ENCODE measurements at places on chromosomes 3 and 15.
A peak's percentile ranks its signal among the peaks of the same experiment; 100 is the strongest.

DNA sequence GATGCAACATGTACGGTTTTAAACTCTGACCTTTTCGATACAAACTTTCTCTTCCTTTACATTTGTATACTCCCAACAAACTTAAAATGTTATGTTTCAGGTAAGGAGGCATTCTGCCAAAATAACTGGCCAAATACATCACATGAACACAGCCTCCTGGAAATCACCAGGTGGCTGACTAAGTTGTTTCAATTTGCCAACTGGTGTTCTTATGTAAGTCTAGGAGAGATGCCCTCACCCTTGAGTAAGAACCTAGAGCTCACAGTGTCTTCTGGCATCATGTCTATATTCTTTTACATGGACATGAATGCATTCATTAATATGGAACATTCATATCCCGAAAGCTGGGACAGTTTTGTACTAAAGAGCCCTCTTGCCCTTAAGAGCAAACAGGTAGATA lies 341.1 kb upstream of the NR2F2 start:
- no peak for DNase-seq

- DNase-seq, result no peak
These were observed 80.9 kb downstream of the DHX36 start for GRCh38 chr3:154243353-154243752.

- DNase-seq, result no peak
These were observed 35.4 kb downstream of the SMAD6 start for GRCh38 chr15:66737243-66738010.

DNA sequence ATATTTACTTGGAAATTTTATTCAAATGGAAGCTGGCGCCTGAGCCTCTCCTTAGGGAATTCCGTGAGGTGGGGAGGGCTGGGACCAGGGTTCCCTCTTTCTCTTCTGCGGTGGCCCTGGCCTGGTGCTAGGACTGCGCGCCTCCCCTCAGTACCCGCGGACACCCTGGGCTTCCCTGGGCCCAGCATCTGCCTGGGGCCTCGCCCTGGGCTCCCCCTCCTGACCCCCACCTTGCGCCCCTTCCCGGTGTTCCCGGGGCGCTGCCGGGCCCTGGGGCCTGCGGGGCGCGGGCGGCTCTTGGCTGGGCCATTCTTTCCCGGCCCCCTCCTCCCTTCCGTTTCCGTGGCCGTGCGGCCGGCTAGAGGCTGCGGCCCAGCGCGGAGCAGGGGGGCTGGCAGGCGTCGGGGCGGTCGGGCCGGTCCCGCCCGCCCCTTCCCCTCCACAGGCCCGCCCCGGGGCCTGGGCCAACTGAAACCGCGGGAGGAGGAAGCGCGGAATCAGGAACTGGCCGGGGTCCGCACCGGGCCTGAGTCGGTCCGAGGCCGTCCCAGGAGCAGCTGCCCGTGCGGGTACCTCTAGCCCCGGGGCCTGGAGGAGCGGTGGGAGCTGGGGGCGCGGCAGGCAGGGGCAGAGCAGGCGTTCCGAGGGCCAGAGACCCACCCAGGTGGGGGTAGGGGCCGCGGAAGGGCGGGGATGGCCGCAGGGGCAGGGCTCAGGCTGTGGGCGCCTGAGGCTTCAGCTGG lies at the start of gene FES:
FES (plus strand) TSS at position 529 of the 743 bp plus-strand sequence. CDS start 542 bp downstream, outside the sequence.
- peak; percentile 20 for DNase-seq

DNA sequence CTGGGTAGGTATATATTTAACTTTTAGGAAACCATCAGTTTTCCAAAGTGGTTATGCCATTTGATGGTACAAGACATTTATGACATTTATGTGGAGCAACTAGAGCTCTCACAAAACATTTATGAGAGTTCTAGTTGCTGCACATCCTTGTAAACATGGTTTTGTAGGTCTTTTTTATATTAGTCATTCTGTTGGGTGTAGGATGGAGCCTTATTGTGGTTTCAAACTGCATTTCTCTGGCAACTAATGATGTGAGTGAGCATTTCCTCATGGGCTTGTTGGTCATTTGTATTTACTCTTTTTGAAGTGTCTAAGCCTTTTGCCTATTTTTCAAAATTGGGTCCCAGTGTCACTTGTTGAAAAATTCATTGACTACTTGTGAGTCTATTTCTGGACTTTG lies 45.7 kb upstream of the MGLL start:
- DNase-seq, result no peak

- no peak for DNase-seq
These were observed 40.5 kb downstream of the TGM4 start for GRCh38 chr3:44914936-44915335.

DNA sequence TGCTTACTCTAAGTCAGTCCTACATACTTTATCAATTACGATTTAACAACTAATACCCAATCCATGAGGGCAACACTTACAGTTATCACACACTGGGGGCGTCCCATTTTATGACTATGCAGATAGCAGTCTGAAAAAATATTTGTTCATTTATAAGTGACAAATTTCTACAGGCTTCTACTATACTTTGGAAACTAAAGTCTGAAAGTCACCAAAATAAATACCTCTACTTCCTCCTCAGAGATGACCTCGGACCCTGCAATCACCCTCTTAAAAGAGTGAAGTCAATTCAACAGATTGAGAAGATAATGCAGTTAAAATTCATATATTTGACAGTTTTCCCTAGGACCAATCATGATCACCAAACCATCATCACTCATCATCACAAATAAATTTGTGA lies 76.6 kb downstream of the GSK3B start:
- DNase-seq, result no peak

- no peak for DNase-seq
These were observed 214.7 kb upstream of the MRPL3 start for GRCh38 chr3:131717493-131717892.

All from activated CD4-positive, alpha-beta T cell treated with anti-CD3 and anti-CD28 coated beads for 48 hours (primary cell).